ENCODE measurements at places on chromosomes 11 and 22. TPM values are rescaled to one million over a fixed set of nuclear protein-coding genes. Genes with fewer than 3 reads are reported as not detected.

DNA sequence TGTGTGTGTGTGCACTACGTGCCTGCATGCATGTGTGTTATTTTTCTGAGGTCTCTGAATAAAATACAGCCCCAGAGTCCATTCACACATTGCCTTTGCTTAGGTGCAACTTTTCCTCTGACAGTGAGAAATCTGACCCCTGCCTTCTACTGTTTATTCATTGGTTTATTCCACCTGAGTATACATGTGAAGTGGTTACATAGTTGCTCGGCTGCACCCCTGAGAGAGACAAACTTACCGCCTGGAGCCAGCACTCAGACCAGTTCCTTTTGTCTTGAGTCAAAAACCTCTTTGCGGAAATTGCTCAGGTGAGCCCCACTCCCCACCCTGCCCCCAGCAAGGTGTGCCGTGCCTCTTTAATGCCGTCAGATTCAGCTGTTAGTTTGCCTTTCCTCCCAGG lies 363.6 kb downstream of the BRD1 start:
- H3K27me3 ChIP-seq: peaks cover 24% of the 10 kb centered on the region
- no peaks in the 10 kb centered on the region for H3K4me1 ChIP-seq
- no peak overlapping the region for H3K4me3 ChIP-seq
- DNase-seq: no peak
- no peaks in the 10 kb centered on the region for H3K36me3 ChIP-seq

- no peak for DNase-seq
- no peaks in the 10 kb centered on the region for H3K4me1 ChIP-seq
These were observed 591.5 kb downstream of the METTL15 start for GRCh38 chr11:28699701-28700100.

- peak overlapping the region; percentile 68 for H3K27ac ChIP-seq
- H3K36me3 ChIP-seq: peaks cover 70% of the 10 kb centered on the region
- peak; percentile 74 for DNase-seq
- peaks cover 32% of the 10 kb centered on the region for H3K4me1 ChIP-seq
- H3K27me3 ChIP-seq: no peaks in the 10 kb centered on the region
- H3K4me3 ChIP-seq: no peak overlapping the region
These were observed 11.7 kb downstream of the PHRF1 start for GRCh38 chr11:587978-588380.

Gene EFCAB6
- 0.26 TPM for total RNA-seq

GRCh38 chr11:46391578-46392420 lies at the start of gene CHRM4:
Gene CHRM4, minus strand, starts transcription at chr11:46391776. Its CDS starts 5,219 bp downstream, at chr11:46386557.
- H3K27ac ChIP-seq: no peak within 1 kb of the TSS
- peaks cover 7% of the 10 kb centered on the region for H3K27me3 ChIP-seq
- H3K4me3 ChIP-seq: peak within 1 kb of the TSS; percentile 40
- H3K36me3 ChIP-seq: no peaks in the 10 kb centered on the region
- peaks cover 52% of the 10 kb centered on the region for H3K4me1 ChIP-seq
- DNase-seq: no peak

Gene KDM4E
- not detected for total RNA-seq

DNA sequence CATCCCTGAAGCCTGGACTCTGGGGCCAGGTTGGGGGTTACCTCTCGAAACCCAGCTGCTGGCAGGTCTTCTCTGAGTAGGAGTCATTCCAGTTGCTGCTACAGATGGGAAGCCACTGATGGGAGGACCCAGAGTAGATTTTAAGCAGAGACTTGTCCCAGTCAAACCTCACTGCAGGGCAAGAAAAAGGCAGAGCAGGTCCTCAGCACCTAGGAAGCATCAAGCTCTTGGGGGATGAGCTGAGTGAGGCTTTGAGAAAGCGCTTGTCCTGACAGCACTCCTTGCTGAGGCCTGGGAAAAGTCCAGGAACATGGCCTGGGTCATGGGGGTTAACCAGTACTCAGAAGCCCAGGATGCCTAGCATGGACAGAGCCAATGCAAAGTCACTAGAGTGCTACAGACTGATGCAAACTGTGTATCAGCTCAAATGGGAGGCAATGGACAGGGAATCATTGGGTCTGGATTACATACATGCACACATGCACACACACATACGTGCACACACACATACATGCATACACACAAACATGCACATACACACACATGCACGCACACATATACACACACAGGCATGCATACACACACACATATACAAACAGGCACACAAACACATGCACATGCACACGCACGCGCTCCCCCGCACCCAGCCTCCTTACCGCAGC lies 15.3 kb downstream of the TMPRSS13 start:
- no peak overlapping the region for H3K27ac ChIP-seq
- H3K4me1 ChIP-seq: no peaks in the 10 kb centered on the region
- no peaks in the 10 kb centered on the region for H3K36me3 ChIP-seq
- no peaks in the 10 kb centered on the region for H3K27me3 ChIP-seq

DNA sequence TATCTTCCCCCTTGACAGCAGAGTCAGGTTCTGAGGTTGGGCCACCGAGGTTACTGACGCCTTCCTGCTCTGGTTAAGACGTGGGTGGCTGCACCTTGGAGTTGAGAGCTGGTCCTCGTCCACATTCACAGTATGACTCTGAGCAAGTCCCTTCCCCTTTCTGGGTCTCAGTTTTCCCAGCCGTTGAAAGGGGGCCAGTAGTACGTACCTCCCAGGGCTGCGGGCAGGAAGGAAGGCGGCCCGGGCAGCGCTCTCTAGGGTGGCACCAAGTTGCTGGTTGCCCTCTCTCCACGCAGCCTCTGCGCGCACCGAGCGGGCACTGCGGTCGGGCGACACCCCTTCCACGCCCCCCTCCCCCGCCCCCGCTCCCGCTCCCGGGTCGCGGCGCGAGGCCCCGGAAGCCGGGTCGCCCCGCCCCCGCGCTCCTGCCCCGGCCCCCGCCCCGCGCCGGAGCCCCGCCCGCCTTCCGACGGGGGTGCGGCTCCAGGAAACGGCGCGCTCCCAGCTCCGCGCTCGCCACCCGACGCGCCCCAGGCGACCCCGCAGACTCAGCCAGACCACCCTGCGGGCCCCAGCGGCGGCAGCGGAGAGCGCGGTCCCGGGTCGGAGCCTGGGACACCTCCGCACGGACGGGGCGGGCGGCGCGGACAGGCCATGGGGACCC lies at the start of gene EHBP1L1:
TSS of gene EHBP1L1 (plus strand) at position 486 of the 664 bp plus-strand sequence. CDS start 250 bp downstream, outside the sequence.
- peak; percentile 78 for DNase-seq
- H3K4me3 ChIP-seq: peak within 1 kb of the TSS; percentile 78
- H3K27me3 ChIP-seq: no peaks in the 10 kb centered on the region
- H3K27ac ChIP-seq: peak within 1 kb of the TSS; percentile 86
- H3K4me1 ChIP-seq: peaks cover 31% of the 10 kb centered on the region

- H3K4me1 ChIP-seq: peaks cover 24% of the 10 kb centered on the region
- no peak for DNase-seq
- no peak overlapping the region for H3K27ac ChIP-seq
- no peak overlapping the region for H3K4me3 ChIP-seq
These were observed 20.0 kb upstream of the SMIM38 start for GRCh38 chr11:69135420-69136363.

Gene RGL4
- total RNA-seq: 28.9 TPM

Gene HOATZ
- total RNA-seq: not detected

- no peaks in the 10 kb centered on the region for H3K4me1 ChIP-seq
- no peaks in the 10 kb centered on the region for H3K36me3 ChIP-seq
- no peak overlapping the region for H3K27ac ChIP-seq
- no peaks in the 10 kb centered on the region for H3K27me3 ChIP-seq
These were observed 47.5 kb upstream of the AQP11 start for GRCh38 chr11:77542296-77542695.

GRCh38 chr22:31944700-31945442 lies 536 bp downstream of the YWHAH start:
- H3K4me1 ChIP-seq: peaks cover 27% of the 10 kb centered on the region
- no peaks in the 10 kb centered on the region for H3K36me3 ChIP-seq
- H3K27me3 ChIP-seq: no peaks in the 10 kb centered on the region
- peak overlapping the region; percentile 88 for H3K27ac ChIP-seq

Gene NELL1
- not detected for total RNA-seq

Gene GAS2
- 3.9 TPM for total RNA-seq

DNA sequence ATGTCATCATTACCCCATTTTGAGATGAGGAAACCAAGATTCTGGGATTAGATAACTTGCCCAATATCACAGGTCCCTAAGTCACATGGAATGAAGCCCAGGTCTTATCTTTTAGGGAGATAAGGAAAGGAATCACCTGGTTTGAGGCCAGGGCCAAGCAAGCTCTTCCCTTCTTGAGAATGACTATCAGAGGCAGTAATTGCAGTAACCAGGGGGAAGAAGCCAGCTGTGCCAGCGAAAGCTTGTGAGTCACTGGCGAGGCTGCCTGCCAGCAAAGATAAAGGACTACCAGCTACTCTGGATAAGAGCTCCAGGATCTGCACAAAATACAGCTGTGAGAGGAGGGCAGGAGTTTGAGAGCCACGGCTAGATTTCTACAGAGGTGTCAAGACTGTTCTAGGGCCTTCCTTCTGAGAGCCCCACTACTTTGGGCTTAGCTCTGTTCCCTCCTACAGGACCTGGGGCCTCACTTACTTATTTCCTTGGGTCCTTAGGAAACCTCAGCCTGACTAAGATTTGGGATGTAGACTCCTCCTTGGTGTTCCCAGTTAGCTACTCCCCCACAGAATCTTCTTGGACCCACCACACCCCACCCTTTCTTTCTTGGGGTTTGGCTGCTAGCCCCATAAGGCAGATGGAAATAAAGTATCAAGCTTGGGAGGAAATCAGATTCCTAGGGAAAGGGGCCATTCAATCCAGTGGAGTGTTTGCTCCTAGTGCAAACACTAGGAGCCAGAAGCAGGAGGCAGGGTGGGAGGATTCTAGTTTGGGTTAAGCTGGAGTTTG lies 9.7 kb upstream of the CCKBR start:
- no peak overlapping the region for H3K27ac ChIP-seq
- no peak overlapping the region for H3K4me3 ChIP-seq
- H3K27me3 ChIP-seq: peaks cover 3% of the 10 kb centered on the region
- DNase-seq: no peak
- H3K36me3 ChIP-seq: no peaks in the 10 kb centered on the region

- no peak overlapping the region for H3K4me3 ChIP-seq
- H3K27me3 ChIP-seq: no peaks in the 10 kb centered on the region
- no peaks in the 10 kb centered on the region for H3K4me1 ChIP-seq
These were observed 9.8 kb downstream of the DERL3 start for GRCh38 chr22:23828800-23829680.

DNA sequence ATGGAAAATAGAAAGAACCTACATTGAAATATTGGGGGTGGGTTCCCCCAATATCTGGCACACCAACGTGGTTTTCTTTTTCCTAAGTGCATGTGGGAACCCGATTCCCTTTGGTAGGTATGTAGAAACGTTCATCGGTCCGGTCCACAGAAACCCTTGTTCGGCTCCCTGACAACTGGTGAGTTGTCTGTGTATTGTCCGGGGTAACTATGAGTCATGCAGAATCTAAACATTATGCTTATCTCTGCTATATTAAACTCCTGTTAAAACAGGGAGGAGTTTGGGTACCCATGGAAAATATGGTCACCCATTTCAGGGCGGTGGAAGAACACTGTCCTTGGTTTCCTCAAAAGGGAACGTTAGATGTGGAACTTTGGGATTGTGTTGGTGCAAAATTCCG lies 25.1 kb upstream of the ALDH3B2 start:
- no peaks in the 10 kb centered on the region for H3K4me1 ChIP-seq
- DNase-seq: no peak
- no peaks in the 10 kb centered on the region for H3K36me3 ChIP-seq
- H3K27ac ChIP-seq: no peak overlapping the region
- H3K27me3 ChIP-seq: peaks cover 12% of the 10 kb centered on the region

Gene JAM3
- 6.6 TPM for total RNA-seq

DNA sequence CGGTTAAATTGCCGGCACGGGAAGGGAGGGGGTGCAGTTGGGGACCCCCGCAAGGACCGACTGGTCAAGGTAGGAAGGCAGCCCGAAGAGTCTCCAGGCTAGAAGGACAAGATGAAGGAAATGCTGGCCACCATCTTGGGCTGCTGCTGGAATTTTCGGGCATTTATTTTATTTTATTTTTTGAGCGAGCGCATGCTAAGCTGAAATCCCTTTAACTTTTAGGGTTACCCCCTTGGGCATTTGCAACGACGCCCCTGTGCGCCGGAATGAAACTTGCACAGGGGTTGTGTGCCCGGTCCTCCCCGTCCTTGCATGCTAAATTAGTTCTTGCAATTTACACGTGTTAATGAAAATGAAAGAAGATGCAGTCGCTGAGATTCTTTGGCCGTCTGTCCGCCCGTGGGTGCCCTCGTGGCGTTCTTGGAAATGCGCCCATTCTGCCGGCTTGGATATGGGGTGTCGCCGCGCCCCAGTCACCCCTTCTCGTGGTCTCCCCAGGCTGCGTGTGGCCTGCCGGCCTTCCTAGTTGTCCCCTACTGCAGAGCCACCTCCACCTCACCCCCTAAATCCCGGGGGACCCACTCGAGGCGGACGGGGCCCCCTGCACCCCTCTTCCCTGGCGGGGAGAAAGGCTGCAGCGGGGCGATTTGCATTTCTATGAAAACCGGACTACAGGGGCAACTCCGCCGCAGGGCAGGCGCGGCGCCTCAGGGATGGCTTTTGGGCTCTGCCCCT lies 529 bp upstream of the CCND1 start:
- no peak for DNase-seq
- H3K4me3 ChIP-seq: peak overlapping the region; percentile 7
- H3K4me1 ChIP-seq: peaks cover 18% of the 10 kb centered on the region
- no peaks in the 10 kb centered on the region for H3K36me3 ChIP-seq
- no peak overlapping the region for H3K27ac ChIP-seq

Gene MMP1
- not detected for total RNA-seq

Gene KCNK7
- total RNA-seq: 3.8 TPM

GRCh38 chr22:32534252-32535235 lies 59.9 kb downstream of the FBXO7 start:
- no peak for DNase-seq
- H3K4me1 ChIP-seq: no peaks in the 10 kb centered on the region
- H3K36me3 ChIP-seq: no peaks in the 10 kb centered on the region
- H3K27me3 ChIP-seq: no peaks in the 10 kb centered on the region

Gene TRPM5
- total RNA-seq: 0.22 TPM

GRCh38 chr11:125073616-125074483 lies 10.7 kb downstream of the SLC37A2 start:
- no peak overlapping the region for H3K4me3 ChIP-seq
- H3K4me1 ChIP-seq: peaks cover 6% of the 10 kb centered on the region

DNA sequence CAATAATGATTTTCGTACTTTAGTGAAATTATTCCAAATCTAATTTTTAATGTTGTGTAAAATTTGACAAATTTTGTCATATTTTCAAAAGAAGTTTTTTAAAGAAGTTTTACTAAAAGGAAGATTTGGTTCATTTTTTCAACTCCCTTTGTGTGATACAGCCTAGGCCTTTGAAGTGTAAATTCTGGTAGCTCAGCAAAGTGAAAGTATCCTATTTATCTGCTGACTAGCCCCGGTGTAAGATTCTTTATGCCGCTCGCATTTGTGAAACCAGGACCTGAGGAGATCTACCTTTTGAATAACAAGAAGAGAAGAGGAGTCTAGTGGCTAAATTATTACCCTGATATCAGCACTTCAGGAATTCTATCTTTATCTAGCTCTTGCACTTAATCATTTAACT lies 177.4 kb downstream of the JRKL start:
- H3K36me3 ChIP-seq: no peaks in the 10 kb centered on the region
- DNase-seq: no peak
- H3K4me3 ChIP-seq: no peak overlapping the region
- H3K27me3 ChIP-seq: no peaks in the 10 kb centered on the region
- H3K4me1 ChIP-seq: no peaks in the 10 kb centered on the region

Gene APOA1
- total RNA-seq: 1.1 TPM

Gene KRTAP5-2
- not detected for total RNA-seq

- H3K27me3 ChIP-seq: peaks cover 31% of the 10 kb centered on the region
- H3K36me3 ChIP-seq: no peaks in the 10 kb centered on the region
- DNase-seq: no peak
These were observed 215.5 kb downstream of the BUD13 start for GRCh38 chr11:116557282-116557681.

Data from T-cell (primary cell).